Astrocyte of the spinal cord (primary cell): ENCODE measurements at places on chromosomes 6 and 20.

DNA sequence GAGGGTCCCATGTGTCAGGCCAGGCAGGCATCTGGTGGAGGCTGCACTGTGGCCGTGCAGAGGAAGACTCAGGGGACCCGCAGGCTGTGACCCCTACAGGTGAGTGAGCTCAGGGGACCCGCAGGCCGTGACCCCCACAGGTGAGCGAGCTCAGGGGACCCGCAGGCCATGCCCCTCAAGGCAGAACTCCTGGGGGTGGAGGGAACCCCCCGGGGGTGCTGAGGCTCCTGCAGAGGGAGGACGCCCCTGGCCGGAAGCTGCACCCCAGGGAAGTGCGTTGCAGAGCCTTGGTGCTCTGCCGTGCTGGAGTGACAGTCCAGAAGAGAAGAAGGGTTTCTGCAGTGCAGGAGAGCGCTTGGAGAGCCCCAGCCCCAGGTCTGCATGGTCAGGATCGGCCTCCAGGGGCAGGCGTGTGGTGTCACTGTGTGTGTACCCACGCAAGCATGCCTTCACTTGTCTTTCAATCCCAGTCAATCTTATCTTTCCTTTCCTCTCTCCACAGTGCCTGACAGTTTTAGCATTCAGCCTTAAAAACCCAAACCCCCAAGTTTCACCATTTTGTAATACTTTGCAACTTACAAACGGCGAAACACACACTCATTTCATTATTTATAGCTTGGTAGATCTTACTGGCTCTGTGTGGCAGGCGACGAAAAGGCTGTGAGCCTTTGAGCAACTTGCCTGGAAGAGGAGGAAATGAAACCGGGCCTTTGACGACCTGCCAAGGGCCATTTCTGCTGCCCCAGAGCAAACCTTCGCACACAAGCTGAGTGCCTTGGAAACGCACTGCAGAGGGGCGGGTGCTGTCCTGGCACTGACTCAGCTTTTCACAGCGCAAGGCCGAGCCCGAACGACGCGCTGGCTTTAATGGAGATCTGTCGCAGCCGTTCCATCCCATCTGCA lies 101.4 kb upstream of the AGPAT4 start:
- peak; percentile 62 for DNase-seq

GRCh38 chr6:5996714-5997419 lies 9.9 kb downstream of the NRN1 start:
- peak; percentile 39 for DNase-seq

DNA sequence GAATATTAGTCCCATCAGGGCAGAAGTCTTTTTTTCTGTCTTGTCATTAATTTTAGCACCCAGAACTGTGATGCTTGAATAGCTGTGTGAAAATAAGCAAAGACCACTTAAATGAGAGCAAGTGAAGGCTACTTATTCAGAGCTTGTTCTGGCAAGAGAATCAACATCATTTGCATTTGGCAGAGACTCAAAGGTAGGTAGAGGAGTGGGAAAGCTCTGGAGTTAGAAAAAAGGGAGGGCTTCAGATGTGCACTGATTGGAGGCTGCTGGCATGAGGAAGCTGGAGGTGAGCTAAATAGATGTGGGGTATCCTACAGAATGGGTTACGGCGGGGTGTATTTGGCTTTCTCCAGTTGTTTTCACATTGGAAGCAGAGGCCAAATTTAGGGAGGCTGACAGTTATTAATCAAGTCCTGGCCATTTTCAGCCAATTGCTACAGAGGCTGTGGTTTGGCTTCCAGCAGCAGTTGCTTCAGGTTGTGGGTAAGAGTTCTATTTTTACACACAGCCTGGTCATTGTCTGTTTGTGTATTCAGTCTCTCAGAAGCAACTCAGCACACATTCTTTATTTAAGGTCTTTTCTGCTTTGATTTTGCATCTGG lies 254.3 kb downstream of the BTBD3 start:
- DNase-seq: peak; percentile 88

DNA sequence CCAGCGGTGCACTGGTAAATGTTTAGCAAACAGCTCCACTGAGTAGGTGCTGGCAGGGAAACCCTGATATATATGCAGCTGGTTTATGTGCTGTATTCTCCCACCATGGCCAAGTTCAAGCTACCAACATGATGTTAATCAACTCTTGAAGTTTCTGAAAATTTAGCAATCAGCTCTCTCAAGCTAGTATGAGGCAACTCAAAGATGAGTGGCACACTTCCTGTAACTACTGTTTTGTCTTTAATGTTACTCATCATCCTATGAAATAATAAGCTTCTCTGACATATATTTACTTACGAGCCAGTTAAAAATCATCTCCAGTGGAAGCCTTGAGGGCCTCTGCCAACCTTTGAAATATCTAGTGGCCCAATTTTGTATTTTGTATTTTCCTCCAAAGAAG lies 54.7 kb downstream of the TRMT6 start:
- no peak for DNase-seq

DNA sequence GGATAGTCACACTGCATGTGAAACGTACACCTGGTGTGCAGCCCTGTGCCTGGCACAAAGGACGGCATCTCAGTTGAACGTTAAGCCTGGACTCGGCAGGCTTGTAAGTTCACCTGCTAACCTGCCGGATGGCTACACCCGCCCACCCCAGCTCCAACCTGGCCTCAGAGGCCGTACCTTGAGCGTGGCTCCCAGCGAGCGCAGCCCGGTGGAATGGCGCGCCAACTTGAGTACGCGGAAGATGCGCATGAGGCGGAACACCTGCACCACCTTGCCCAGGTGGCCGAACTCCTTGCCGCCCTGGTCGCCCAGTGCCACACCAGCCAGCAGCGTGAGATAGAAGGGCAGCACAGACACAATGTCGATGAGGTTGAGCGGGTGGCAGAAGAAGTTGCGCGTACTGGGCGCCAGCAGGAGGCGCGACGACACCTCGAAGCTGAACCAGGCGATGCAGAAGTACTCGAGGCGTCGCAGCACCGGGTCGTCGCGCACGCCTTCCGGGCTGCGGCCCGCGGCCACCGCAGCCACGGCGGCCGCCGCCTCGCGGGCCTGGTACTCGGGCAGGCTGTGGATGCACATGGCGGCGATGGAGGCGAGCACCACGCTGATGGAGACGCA lies 3.3 kb downstream of the KCNS1 start:
- DNase-seq: peak; percentile 13

GRCh38 chr6:3231247-3232016 lies 4.0 kb upstream of the TUBB2B start:
- DNase-seq: peak; percentile 78

GRCh38 chr20:22460231-22460630 lies 124.1 kb downstream of the FOXA2 start:
- DNase-seq: no peak

GRCh38 chr20:53635221-53635620 lies 41.6 kb upstream of the ZNF217 start:
- no peak for DNase-seq

DNA sequence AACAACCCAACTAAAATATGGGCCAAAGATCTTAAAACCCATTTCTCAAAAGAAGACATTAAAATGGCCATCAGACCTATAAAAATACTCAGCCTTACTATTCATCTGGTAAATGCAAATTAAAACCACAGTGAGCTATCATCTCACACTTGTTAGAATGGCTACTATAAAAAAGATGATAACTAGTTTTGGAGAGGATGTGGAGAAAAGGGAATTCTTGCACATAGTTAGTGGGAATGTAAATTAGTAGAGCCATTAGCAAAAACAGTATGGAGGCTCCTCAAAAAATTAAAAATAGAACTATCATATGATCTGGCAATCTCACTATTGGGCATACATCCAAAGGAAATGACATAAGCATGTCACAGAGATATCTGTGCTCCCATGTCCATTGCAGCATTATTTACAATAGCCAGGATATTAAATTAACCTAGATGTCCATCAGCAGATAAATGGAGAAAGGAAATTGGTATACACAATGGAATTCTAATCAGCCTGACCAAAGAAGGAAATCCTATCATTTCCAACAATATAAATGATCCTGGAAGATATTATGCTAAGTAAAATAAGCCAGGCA lies 2.9 kb downstream of the SIRPB1 start:
- DNase-seq: no peak
